ENCODE measurements at places on chromosomes 13 and 19.
A peak's percentile ranks its signal among the peaks of the same experiment; 100 is the strongest.

DNA sequence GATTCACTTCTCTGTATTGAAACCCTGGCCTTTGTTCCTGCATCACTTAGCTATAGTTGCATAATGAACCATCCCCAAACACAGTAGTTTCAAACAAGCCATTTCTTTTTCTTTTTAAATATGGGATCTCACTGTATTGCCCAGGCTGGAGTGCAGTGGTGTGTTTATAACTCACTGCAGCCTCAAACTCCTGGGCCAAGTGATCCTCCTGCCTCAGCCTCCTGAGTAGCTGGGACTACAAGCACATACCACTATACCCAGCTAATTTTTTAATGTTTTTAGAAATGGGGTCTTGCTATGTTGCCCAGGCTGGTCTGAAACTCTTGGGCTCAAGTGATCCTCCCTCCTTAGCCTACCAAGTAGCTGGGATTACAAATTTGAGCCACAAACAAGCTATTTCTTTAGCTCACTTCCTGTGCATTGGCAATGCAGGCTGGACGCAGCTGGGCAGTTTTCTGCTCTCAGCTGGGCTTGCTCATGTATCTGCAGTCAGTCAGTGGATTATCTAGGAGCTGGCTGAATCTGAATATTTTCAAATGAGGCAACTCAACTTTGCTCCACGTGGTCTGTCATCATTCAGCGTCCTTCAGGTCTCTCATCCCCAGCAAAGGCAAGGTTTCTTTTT lies 49.5 kb upstream of the SIN3B start:
- DNase-seq = no peak

- no peak for DNase-seq
Observed at GRCh38 chr13:24392972-24393371, 83.6 kb downstream of the C1QTNF9 start.

- no peak for DNase-seq
Observed at GRCh38 chr19:17826508-17827056, 5.3 kb upstream of the INSL3 start.

- DNase-seq = no peak
Observed at GRCh38 chr13:34356686-34357434, 538.9 kb downstream of the RFC3 start.

DNA sequence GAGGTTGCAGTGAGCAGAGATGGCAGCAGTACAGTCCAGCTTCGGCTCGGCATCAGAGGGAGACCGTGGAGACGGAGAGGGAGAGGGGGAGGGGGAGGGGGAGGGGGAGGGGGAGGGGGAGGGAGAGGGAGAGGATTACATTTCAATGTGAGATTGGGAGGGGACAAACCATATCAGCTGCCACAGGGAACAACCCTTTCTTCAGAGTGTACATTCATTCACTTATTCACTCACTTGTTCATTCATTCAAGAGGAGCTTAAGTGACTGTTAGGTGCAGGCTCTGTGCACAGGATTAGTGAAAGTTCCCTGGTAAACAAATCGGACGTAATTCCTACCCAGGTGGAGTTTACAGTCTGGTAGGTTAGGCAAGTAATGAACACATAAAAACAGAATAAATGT lies 65.6 kb upstream of the MEDAG start:
- no peak for DNase-seq

DNA sequence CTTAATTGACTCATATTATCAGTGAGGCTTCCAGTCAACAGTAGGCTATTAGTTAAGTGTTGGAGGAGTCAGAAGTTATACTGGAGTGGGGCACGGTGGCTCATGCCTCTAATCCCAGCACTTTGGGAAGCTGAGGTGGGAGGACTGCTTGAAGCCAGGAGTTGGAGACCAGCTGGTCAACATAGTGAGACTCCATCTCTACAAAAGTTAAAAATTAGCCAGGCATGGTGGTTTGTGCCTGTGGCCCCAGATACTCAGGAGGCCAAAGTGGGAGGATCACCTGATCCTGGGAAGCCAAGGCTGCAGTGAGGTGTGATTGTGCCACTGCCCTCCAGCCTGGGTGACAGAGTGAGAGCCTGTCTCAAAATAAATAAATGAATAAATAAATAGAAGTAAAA lies 53.2 kb downstream of the COMP start:
- DNase-seq = no peak

DNA sequence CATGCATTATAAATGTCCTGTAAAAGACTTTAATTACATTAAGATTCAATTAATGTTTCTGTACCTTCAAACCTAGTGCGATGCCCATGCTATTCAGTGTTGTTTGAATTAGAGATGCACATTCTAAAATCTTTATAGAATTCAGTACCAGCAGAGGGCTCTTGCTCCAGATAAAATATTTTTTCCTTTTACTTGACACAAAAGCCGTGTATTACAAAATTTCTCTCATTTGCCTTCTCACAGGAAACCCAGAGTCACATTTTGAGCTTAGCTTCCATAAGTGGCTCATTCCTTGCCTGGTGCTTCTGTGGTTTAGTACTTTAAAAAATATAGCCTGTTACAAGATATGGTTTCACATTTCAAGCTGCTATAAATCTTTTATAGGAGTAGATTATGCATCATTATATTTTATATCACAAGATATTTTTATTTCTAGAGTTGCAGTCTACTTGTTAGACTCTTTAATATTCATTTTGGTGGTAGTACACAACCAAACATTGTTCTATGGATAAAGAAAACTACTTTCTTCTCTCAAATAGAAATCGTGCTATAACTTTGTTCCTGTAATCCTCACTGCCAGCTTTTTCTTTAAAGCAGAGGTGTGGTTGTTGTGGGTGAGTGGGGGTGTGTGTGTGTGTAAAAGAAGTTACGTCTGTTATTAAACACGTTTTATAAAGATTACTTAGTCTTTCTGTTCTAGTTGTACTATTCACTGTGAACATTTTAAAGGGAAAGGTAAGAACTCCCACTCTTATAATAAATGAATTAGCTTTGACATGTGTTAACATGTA lies 101.4 kb downstream of the RNF17 start:
- no peak for DNase-seq

DNA sequence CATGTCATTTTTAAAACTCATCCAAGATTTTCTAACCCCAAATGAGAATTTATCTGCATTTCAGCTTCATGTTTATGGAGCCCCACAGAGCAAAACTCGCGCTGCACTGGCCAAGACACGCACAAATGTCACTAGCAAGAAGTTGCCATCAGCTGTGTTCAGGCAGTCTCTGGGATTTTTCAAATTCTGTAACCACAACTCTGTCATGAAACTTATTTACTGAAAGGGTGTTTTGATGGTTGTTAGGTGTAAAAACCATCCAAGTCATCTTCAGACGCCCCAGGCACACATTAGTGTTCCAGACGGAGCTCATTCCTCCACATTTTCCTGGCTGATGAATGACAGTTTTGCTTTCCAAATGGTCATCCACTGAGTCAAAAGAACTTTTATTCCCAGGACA lies 63.4 kb downstream of the SLC7A1 start:
- DNase-seq = no peak

GRCh38 chr13:49958321-49958720 lies 22.2 kb upstream of the SPRYD7 start:
- no peak for DNase-seq

DNA sequence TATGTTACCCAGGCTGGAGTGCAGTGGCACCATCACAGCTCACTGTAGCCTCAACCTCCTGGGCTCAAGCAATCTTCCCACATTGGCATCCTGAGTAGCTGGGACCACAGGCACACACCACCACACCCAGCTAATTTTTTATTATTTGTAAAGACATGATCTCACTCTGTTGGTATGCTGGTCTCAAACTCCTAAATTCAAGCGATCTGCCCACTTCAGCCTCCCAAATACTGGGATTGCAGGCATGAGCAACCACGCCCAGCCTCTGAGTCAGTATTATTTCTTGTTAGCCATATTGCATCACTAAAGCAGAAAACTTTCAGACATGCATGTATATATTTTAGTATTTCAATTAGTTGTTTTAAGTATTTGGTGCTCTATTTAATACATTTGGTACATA lies 376.4 kb downstream of the GPC6 start:
- DNase-seq = peak; percentile 42

DNA sequence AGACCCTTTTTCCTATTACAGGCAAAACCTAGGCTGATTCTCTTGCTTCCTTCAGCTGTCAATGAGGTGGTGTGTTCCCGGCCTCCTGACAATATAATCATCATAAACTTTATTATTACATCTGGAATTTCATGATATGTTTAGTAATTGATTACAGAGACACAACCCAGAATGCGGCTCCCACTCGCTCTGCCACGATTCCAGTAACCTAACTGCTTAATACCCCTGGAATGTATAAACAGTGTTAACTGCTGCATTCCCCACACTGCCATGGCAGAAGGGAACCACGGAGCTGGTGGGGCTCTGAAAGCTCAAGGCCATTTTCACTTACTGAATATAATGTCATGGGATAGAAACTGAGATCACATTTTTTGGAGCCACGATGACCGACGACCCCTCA lies 17.1 kb downstream of the TSHZ3 start:
- DNase-seq = no peak

GRCh38 chr19:38033658-38034491 lies 126.9 kb downstream of the SIPA1L3 start:
- no peak for DNase-seq

- no peak for DNase-seq
Observed at GRCh38 chr19:15330801-15331418, 1.4 kb downstream of the BRD4 start.

- no peak for DNase-seq
Observed at GRCh38 chr19:19409205-19409604, 3.7 kb downstream of the GATAD2A start.

- no peak for DNase-seq
Observed at GRCh38 chr13:40148742-40149141, 493.3 kb downstream of the COG6 start.

- DNase-seq = no peak
Observed at GRCh38 chr19:42494321-42494720, 34.0 kb downstream of the CEACAM1 start.

- DNase-seq = no peak
Observed at GRCh38 chr13:40568246-40569023, 98.0 kb downstream of the FOXO1 start.
